ENCODE measurements at places on chromosomes 12 and 14.

DNA sequence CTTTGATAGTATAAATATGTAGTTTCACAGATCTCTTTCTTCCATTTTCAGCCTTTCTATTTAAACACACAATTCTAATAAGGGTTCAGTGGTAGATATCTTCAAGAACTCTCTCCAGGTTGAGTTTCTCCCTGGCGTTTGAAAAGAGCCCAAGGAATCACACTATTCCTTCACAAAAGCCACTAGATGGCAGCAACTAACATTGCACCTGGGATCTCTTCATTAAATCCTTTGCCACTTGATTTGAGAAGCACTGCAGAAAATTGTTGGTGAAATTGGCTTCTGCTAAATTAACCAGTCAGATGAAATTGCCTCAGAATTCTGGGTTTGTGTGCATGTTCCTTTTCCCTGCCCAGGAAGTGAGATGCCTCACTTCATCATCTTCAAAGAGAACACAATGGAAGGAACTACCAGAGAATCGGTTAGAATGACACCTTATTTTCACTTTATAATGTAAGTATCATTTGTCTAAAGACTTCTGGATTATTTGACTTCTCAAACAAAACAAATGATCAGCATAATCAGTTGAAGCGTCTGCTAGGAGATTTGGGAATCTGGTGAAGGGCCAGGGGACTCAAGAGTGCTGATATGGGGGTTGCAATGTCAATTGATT, 6.8 kb downstream of the CCDC198 start:
- no peak for DNase-seq

- DNase-seq, result no peak
Observed at GRCh38 chr14:35944847-35945246, 118.7 kb downstream of the BRMS1L start.

DNA sequence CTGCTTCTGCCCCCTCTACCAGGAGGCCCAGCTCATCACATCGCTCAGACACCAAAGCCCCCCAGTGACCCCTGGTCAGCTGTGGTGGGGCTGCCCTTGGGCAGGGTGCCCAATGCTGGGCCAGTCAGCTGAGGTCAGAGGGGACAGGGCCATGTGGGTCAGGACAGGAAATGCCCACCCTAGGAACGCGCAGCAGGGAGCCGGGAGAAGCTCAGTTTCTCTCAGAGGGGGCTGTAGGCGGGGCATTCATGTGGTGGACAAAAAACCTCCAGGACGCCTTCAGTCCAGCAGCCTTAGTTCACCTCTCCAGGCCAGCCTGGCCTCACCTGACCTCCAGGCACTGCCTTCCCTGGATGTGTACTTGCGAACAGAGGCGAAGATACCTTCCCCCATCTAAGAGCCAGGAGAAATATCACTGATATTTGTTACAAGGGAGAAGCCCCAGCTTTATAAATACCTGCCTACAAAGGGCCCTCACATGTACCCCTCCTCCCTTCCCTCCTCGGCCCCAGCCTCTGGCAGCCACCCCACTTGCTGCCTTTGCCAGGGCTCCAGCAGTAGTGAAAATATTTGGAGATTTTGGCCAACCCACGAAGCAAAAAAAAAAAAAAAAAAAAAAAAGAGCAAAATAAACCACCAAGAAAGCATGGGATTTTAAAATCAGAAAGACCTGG, 41.9 kb upstream of the PLEKHG6 start:
- no peak for DNase-seq

GRCh38 chr14:51929910-51930682, 59.2 kb upstream of the RTRAF start:
- DNase-seq, result no peak

GRCh38 chr14:50790589-50790988, 40.4 kb downstream of the NIN start:
- no peak for DNase-seq

DNA sequence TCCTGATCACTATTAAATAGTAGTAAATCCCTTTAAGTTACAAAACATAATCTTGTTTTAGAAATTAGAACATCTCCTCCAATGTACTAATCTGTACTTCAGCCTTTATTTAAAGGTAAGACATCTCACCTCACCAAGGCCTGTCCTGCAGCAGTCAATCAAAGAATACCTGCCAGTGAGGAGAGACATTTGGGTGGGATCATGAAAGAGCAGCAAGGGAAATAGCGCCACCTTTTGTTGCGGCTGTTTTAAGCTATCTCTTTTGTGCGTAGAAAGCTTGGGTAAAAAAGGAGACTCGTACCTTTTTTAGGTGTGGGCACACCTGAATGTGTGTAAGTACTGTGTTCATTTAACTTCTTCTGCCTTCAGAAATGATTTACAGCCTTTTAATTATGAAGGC, 117.8 kb upstream of the TMTC1 start:
- DNase-seq, result no peak

GRCh38 chr12:58416236-58416635, 474.9 kb downstream of the ATP23 start:
- no peak for DNase-seq

- DNase-seq, result no peak
Observed at GRCh38 chr12:128019996-128020544, 246.9 kb upstream of the TMEM132C start.

DNA sequence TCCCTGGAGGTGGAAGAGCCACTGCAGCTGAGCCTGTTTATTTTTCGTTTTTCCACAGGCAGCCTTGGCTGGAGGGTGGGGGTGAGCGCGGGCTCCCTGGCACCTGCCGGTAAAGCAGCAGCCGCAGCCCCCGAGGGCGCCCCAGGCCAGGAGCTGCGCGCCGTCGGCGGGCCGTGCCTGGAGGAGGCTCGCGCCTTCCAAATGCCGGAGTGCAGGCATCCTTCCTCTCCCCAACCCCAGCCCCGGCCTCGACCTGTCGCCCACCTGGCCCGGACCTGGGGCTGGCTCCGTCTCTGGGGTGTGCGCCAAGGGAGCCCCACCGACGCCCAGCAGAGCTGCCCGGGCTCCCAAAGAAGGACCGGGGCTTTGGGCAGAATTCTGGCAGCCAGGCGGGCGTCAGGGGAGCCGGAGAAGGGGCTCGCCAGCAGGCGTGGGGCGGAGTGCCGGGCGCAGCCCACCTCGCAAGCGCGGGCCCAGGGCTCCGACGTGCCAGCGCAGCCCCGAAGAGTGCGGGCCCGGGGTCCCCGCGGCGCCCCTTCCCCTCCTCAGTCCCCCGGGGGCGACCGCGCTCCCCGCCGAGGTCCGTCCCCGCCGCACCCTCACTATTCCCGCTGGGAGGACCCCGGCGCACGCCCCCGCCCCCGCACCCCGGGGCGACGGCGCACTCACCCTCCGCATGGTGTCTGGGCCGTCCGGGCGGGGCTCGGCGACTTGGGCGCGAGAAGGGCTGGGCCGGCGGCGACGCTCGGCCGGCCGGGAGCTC, 130.3 kb downstream of the NDUFA12 start:
- DNase-seq, result no peak

DNA sequence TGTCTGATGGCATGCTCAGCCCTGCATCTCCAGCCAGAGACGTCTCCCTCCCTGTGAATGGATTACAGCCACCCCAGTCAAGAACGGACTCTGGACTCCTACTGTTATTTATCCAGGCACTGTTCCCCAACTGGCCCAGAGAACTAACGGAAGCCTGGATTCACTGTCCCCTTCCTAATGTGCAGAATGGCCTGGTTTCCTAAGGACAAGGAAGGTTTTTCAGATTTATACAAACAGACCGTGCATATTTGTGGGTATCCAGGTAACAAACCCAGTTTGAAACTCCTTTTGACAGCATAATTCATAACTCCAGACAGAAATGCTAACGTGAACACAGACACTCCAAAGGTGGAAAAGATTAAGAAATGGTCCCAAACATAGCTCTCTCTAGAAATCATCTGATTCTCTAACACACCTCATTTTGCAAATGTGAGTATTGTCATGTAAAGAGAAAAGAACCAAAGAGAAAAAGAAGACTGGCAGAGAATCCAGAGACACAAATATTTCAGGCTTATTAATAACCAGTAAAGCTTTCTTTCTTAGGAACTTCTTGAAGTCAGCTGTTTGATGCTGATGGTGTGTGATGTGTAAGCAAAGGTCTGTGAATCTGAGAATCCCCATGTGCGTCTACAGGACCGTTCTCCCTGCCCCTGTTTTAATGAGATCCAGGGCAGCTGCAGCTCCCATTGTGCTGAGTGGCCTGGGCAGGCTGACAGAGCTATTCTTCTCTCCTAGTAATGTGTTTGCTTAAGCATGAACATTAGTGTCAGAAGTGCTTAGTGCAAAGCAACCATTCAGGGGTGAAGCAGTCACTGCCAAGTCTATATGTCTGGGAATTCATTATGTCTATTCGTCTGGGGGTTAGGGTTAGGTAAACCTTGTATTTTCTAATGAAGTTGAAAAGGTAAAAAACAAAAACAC, 86.8 kb upstream of the HIF1A start:
- DNase-seq, result no peak

- no peak for DNase-seq
Observed at GRCh38 chr14:104794993-104795780, at the start of gene AKT1. Gene AKT1, minus strand, starts transcription at chr14:104795748. Its CDS starts 3,105 bp downstream, at chr14:104792643.

GRCh38 chr12:130556486-130557055, 159.5 kb downstream of the RIMBP2 start:
- DNase-seq, result no peak

Data from T-helper 1 cell (primary cell).